ENCODE measurements at places on chromosomes 3 and 15.

- DNase-seq: peak; percentile 63
Measured at GRCh38 chr3:182792901-182793662, at the start of gene ATP11B. ATP11B (plus strand) TSS chr3:182793504; CDS start chr3:182793760, 256 bp downstream.

- no peak for DNase-seq
Measured at GRCh38 chr15:70318594-70319465, 221.1 kb upstream of the TLE3 start.

DNA sequence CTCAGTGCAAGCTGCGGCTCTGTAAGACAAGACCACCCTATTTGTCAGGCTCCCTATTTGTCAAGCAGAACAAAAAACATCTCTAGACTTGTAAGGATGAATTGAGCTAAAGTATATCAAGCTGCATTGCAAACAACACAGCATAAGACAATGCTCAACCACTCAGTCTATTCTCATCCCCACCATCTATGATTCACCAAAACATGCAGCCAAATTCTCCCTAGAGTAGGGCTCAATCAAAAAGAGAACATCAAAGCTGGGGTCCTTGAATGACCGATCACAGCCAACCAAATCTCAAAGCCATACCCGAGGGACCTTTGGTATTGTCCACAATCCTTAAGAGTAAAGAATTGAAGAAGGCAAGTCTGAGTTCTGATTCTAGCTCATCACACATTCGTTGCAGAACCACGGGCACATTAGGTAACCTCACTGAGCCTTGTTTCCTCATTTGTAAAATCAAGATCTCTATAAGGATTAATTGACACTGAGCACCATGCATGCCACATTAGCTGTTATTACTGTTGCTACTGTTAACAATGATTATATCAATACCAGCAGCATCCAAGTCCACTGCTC, 31.2 kb downstream of the RFTN1 start:
- no peak for DNase-seq

- no peak for DNase-seq
Measured at GRCh38 chr3:5079761-5080160, 42.3 kb upstream of the ARL8B start.

DNA sequence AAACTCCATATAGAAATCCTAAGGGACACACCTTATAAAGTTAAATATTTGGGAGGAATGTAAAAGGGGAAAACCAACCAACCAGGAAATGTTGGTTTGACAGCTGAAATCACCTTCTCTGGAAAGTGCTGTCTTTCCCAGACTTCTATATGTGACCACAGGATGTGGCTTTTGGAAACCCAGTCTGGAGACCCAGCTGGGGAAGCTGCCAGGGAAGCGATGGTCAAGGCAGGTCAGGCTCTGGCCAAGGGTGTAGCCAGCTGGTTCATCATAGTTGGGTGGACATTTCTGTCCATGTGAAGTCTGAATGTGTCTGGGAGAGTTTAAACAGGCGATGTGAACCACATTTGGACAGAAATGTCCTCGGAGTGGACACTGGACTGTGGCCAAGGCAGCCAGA, 73.9 kb downstream of the ARNT2 start:
- DNase-seq: no peak

GRCh38 chr3:129310111-129311011, 31.7 kb downstream of the HMCES start:
- DNase-seq: no peak

GRCh38 chr3:134751831-134752230, 43.2 kb upstream of the EPHB1 start:
- no peak for DNase-seq

GRCh38 chr3:39463269-39463668, 4.2 kb upstream of the MOBP start:
- DNase-seq: no peak

DNA sequence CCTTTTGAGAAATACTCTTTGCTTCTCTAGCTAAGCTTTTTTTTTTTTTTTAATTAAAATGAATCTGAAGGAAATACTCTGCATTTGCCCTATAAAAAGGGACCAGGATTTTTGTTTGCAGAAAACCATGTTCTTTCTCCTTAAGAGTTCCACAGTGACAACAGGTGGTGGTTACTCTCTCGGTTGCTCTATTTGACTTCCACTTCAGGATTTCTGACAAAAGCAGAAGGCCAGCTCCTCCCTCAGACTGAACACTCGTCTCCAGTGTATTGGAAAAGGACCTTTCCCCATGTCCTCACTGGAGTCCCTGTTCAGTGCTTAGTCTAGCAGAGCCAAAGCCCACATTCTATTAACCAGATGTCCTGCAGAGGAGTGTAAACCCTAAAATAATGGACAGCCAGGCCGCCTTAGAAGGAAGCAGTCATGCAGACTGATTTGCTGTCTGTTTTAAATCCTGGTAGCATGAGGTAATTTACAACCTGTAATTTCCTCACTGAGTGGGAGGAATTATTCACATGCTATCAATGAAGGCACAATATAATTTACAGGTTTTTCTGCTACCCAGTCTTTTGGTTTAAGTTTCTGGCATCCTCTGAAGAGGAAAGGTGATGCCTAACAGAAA, 599.3 kb downstream of the PYDC2 start:
- no peak for DNase-seq

- DNase-seq: no peak
Measured at GRCh38 chr15:44971036-44971435, 14.5 kb downstream of the TERB2 start.

DNA sequence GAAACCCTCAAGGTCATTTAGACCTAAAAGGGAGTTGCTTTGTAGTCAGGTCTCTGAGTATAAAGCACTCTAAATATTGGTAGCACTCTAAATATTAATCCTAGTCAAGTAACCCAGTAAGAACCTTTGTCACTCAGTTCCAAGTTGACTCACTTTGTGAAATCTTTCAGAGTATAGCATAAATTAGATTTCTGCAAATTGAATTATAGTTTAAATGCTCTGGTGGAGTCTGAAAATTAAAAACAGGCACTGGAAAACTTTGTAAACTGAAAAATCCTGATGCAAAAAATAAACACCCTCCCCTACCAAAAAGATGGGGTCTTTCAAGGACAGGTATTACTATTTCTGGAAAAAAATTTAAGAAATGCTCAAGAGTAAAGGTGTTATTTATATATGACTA, 196.3 kb upstream of the FEZF2 start:
- DNase-seq: no peak

DNA sequence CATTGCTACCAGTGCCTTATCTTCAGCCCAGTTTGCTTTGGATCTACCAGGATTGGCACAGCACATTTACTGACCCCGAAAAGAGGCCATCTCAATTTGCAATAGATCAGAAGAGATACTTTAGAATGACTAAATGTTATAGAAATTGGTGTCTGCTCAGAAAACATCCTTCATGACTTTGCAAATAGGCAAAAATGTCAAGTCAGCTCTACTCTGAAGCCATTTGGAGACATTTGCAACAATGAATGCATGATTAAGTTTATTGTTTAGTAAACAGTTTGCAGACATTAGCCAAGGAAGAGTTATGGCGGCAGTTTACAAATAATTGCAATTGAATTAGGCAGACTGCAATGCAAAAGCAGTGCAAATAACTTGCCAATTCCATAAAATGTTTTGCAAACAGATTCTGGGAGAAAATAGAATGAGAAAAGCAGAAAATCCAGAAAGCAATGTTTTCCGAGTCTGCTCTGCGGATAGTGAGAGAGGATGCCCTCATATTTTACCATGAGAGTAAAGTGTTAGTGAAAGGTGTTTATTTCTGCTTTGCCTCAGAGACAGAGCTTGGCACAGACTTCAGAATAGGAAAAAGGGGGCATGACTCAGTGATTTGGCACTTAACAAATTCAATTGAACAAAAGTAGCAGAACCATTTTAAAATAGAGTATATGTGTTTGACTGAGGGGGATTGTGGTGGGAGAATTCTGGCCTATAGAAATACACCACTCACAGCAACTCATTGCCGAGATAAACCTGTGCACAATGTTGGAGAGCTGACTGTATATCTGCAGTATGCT, 334.9 kb upstream of the NR2F2 start:
- no peak for DNase-seq

DNA sequence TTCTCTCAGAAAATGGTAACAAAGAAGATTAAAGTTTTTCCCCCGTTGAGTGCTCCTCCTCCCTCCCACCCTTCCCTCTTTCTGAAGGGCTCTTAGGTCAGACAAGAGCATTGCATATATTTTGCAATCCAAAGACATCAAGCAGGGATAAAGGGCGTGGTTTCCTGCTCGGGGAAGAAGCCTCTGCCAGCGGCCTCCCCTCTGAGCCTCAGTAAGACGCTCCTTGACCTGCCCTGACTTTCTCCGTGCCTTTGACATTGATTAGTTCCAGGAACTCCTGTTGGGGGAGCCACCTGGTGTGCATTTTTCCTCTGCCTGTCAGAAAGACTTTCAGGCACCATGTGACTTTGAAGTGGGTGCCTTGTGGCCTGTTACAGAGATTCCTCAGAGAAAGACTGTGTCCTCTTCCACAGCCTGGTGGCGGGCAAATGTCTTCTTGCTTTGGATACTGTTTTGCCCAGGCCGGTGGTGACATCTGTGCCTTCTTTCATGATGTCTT, 87.2 kb upstream of the TBL1XR1 start:
- no peak for DNase-seq

DNA sequence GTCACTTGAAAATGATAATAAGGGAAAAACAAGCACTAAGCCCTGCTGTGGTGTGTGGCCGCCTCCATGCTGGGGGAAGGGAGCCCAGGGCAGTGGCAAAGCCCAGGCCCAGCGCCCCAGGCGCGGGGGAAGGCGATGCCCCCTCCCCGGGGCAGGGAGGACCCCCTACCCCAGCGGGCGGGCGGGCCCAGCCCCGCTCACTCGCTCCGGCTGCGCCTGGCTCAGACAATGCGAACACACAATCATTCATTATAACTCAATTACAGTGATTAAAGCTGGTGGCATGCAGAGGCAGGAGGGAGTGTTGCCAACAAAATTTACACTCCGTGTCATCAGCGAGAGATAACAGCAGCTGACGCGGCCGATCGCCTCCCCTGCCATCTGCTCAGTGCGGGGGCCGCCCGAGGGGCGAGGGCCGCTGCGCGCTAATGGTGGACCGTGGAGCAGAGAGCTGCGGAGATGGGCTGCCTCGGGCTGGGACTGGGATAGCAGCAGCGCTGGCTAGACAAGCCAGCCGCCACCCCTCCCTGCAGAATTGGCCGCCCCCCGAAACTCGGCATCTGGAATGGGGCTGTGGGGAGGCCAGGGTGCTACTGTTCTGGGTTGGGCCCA, 64.1 kb downstream of the TLE3 start:
- no peak for DNase-seq

- DNase-seq: no peak
Measured at GRCh38 chr3:116640109-116640508, 69.5 kb upstream of the TUSC7 start.

DNA sequence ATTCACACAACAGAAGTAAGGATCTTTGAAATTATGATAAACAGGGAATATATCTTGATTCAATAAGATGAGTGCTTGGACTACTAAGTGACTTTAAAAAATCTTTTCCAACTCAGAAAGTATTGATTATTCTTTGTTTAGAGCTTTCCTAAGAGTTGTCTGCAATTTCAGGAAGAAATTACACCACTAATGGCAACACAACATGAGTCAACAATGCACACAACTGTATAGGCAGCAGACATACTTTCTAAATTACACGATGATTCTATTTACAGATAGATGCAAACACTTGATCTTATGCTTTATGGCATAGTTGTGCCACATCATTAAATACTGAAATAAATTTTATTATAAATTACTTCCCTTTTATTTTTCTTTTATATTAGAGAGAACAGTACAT, 4.4 kb downstream of the NAA50 start:
- no peak for DNase-seq

DNA sequence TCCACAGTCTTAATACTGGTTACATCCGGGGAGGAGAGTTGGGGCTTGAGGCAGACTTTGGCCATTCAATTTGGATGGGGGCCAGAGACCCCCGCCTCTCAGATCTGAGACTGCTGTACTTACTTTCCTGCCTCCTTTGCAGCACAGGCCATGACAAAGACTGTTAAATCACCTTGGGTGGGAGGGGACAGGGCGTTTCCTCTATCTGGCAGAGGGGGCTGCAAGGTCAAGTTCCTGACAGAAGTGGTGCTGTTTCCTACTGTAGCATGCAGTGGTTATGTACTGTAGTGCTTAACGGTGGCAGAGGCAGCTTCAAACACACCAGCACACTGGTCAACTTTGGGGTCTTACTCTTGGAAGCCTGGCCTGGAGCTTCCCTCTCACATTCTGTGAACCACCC, 261.2 kb upstream of the LRRFIP2 start:
- no peak for DNase-seq

DNA sequence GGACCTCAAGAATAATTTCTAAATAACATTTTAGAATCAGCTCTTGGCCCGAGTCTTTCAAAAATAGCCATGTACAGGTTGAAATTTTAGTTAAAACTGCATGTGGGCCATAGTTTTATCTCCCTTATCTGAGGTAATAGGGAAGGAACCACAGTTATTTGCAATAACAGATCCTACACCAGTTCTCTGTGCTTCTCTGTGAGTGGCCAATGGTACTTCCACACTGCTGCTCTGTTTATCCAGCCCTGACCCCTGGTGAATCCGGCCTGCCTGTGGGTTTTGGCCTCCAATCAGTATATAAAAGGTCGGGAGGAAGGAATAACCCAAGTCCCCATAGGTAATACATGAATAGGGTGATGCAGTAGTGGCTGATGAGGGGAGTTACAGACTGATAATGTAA, 48.0 kb upstream of the TNIK start:
- no peak for DNase-seq

- DNase-seq: no peak
Measured at GRCh38 chr3:184261854-184262763, 756 bp upstream of the CAMK2N2 start.

- DNase-seq: no peak
Measured at GRCh38 chr3:44301746-44302145, 36.8 kb upstream of the TCAIM start.

DNA sequence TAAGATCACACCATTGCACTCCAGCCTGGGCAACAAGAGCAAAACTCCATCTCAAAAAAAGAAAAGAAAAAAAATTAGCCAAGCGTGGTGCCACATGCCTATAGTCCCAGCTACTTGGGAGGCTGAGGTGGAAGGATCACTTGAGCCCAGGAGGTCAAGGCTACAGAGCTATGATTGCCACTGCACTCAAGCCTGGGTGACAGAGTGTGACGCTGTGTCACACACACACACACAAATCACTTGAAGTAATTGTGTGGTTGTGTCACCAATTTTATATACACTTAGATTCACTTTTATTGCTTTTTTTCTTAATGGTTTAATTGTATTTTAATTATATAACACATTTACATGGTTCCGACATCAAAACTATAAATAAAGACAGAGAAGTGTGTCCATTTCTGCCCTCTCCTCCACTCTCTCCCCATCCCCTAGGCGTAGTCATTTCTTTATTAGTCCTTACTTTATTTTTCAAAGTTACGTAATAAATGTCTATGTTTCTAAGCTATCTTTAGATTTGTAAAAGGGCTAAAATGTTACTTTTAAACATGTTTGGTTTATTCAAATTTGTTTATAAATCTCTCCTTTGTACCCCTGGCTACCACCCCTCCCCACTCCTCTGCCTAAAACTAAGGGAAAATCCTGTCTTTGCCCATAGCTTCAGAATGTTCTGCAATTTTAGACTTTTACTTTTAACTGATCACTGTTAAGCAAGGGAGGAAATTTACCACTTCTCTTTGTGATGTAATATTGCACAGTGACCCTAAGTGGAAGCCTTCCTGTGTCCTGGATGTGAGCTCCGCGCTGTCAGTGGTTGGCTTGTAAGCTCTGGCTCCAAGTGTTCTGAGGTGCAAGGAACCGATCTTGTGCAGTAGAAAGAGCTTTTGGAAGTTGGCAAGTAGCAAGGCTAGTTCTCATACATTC, 10.8 kb upstream of the VILL start:
- DNase-seq: no peak

All from stimulated activated CD8-positive, alpha-beta memory T cell treated with anti-CD3 and anti-CD28 coated beads, Interleukin-7, amount 100 ng/mL, for 1 hour (primary cell).